ENCODE measurements at places on chromosomes 3 and 15.

DNA sequence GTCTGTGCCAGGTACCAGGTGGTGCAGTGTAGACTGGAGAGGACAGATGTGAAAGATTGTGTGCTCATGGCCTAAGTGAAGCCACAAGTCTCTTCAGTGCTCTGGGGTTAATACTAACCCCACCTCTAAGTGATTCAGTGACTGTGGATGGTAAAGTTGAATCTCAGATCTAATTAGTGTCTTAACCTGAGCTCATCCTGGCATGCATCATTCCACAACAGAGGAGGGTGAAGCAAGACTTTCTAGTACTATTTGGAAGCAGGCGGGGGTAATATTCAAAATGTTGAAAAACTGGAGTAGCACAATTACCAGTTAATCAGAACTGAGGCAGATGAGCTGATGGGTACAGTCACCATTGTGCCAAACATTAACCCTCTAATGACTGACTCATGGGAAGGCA is 2.8 kb upstream of the MESD start:
- no peak for DNase-seq

GRCh38 chr3:104943974-104944373 is 422.7 kb upstream of the ALCAM start:
- no peak for DNase-seq

DNA sequence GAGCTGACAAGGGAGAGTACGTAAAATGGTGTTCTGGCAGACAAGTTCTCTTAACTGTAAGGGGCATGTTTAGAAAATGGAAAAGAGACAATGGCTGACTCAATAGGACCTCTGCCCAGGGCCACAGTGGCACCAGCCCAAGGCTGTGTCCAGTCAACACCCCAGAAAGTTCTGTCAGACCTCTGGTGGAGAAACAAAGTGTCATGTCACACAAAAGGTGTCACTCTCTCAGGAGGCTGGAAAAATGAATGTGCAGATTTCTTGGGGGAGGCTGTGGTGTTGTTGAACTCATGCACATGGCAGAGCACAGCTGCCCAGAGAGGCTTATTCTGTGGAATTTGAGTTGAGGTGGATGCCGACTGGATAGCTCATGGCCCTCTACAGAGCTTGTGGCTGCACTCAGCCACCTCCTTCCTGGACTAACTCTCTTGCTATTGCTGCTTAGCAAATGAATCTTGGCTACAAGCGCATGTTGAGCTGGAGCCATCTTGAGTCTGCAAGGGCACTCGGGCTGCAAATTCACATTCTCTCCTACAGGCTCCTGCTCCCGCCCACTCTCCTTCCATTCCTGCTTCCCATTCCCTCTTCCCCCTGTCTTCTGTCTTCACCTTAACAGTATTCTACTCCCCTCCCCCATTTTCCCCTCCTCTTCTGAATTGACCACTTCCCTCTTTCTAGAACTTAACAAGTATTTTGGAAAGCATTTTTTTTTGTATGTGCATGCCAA is 55.8 kb upstream of the SLC7A14 start:
- DNase-seq, result no peak

DNA sequence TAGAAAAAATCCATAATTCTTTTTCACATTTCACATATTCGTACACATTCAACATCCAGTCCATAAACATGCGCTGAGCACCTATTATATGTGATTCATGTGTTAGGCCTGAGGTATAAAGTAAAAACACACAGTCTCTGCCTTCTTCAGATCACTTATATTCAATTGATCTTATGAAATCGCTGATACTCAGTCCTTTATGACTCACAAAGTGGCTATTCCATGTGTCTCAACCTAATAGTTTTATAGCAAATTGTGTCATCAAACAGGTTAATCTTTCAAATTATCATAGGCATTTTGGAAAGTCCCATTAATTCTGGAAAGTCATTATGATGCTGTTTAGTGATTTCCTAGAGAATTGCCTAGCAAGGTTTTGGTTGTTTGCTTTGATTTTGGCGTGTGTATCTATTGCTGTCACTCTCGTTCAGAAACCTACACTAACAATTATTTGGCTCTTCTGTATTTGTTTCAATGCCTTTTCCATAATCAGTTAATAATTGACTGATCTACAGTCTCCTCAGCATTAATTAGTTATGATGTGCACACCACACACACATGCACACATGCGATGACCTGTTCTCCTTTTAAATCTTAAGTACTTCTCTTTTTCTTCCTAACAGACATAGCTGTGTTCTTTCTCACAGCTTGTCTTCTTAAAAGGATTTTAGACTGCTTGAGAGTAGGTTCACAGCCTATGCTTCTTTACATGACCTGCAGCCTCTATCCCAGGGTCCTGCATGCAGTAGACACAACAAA is 353.1 kb downstream of the MECOM start:
- DNase-seq, result no peak

DNA sequence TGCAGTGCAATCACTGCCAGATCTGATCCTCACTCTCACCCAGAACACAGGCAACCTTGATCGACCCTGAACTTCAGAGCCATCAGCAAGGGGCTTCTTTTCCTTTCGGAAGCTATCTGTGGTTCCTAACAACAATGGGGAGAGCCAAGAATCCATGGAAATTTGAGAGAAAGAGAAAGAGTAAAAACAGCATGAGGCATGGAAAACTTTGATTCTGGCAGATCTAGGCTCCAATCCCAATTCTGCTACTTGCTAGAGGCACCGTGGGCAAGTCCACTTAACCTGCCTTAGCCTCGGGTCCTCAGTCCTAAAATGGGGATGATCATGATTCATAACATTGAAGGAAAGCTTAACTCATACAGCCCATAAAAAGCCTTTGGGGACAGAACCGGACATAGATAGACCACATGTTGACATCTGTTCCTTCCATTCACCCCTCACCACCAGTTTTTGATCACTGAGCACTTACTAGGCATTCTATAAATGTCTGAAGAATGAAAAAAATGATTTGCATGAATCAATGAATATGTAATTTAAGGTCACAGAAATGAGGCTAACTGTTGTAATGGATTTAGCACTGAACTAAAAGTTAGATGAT is 605.7 kb upstream of the CFAP20DC start:
- no peak for DNase-seq

GRCh38 chr3:12229896-12230295 is 59.0 kb upstream of the PPARG start:
- DNase-seq, result no peak

DNA sequence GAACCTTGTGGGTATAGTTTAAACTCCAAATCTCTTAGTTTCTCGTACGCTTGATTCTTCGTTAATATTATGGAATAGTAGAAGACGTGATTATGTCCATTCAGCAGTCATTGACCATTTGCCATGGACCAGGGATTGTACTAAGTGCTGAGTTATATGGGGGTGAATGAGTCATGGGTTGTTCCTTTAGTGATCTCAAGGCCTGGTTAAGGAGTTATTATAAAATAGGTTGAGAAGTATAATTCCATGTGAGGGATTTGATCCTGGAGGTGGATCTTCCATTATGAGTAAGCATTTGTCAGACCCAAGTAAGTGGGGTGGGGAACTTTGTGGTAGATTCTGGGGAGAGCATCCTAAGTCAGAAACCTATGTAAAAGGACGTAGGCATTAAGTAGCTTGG is 15.4 kb downstream of the NR2C2 start:
- no peak for DNase-seq

GRCh38 chr3:121819236-121819635 is 15.6 kb downstream of the IQCB1 start:
- DNase-seq, result no peak

- no peak for DNase-seq
Measured at GRCh38 chr3:114328345-114328744, 34.5 kb downstream of the TIGIT start.
